ENCODE measurements at places on chromosomes 7 and 10. TPM values are rescaled to one million over a fixed set of nuclear protein-coding genes. Genes with fewer than 3 reads are reported as not detected.

DNA sequence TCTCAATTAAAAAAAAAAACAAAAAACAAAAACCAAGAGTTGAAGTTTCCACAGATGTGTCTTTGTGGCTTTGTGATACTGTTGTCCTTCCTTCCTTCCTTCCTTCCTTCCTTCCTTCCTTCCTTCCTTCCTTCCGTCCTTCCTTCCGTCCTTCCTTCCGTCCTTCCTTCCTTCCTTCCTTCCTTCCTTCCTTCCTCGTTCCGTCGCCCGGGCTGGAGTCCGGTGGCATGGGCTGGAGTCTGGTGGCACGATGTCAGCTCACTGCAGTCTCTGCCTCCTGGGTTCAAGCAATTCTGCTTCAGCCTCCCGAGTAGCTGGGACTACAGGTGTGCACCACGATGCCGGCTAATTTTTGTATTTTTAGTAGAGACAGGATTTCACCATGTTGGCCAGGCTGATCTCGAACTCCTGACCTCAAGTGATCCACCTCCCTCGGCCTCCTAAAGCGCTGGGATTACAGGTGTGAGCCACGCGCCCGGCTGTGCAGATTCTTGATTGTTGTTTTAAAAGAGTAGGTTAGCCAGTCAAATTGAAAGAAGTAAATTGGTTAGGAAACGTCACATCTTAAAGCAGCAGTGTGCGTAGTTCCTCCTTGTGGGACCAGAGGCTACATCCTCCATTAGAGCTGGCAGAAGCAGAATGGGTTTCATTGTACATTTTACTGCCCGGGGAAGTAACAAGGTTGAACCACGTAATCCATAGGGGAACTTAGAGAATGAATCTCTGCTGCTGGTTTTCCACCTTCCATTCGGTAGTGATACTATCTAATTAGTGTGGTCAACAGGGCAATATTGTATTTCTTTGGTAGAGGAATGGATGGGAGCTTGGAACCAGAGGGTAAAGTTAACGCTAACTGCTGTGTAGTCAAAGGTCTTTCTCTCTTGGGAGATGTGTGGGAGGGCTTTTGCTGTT lies 20.6 kb downstream of the DNAJB6 start:
- no peak for DNase-seq

Gene NKX1-2
- 0.05 TPM for total RNA-seq

- no peak for DNase-seq
These were observed 304.9 kb downstream of the CDC14C start for GRCh38 chr7:49229246-49229645.

DNA sequence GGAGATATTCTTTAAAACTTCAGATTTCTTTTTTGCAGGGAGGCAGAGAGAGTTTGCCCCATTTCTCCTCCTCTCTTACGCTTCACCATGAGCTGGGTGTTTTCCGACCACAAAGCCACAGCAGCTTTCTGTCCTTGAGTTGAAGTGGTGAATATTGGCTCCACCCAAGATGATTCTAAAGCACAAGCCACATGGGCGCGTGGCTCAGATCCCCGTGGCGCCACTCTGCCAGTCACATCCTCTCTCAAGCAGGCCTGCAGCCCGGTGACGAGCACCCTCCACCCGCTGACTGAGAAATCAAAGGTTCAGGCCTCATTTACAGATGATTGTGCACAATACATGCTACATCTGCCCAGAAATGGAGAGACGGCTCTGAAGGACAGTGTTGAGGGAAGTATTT lies 27.6 kb upstream of the RNF32 start:
- DNase-seq, result peak; percentile 34

- peak; percentile 67 for DNase-seq
These were observed 190.9 kb upstream of the LYZL2 start for GRCh38 chr10:30820261-30820991.

Gene MINDY4
- 2.5 TPM for total RNA-seq

Gene CPN1
- total RNA-seq, result not detected

Gene MACC1
- not detected for total RNA-seq

- peak; percentile 16 for DNase-seq
These were observed 122.2 kb downstream of the NPY start for GRCh38 chr7:24406053-24406788.

GRCh38 chr10:17452060-17452841 lies 2.1 kb downstream of the ST8SIA6 start:
- DNase-seq, result no peak

Gene ARHGAP19
- 11.1 TPM for total RNA-seq

Gene NPVF
- not detected for total RNA-seq

- peak; percentile 16 for DNase-seq
These were observed 170.2 kb downstream of the FAM107B start for GRCh38 chr10:14604181-14605142.

GRCh38 chr7:116551692-116552091 lies 26.9 kb downstream of the CAV1 start:
- DNase-seq, result no peak

Gene FAM24B
- total RNA-seq, result 7.9 TPM

Gene TMEM184A
- 1.5 TPM for total RNA-seq

DNA sequence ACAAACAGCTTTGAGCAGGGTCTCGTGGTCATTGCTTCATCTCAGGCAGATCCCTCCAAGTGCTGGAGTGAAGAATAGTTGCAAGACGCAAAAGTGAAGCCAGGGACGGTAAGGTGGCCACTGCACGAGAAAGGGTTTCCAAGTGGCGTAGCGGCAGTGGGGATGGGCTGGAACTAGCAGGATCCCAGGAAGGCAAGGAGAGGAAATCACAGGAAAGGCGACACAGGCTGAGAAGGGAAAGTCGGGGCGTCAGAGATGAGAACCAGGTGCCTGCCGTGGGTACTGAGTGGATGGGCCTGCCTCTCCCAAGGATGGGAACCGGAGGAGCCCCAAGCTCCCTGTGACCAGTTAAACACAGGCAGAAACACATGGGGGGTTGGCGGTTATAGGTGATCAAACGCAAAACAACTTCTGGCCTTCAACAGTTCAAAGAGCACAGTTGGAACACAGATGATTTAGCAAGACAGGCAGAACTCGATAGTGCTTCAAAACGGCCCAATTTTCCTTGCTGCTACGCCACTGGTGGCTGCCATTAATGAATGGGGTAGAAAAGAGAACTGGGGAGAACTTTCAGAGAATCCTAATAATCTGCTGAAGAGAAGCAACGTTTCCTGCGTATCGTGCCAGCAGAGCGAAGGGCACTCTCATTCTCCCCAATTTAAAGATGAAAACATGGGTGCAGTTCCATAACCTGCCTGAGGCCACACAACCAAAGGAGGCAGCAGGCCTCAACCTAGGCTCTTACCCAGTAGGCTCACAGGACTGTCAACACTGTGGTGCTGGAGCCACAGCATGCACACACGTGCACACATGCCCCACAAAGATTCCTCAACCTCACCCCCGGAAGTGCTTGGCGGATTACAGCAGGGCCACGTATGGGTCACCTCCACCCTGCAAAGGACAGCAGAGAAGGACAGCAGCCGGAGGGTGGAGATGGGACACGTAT lies 61.9 kb downstream of the MAD1L1 start:
- no peak for DNase-seq

Gene TMEM106B
- 27.5 TPM for total RNA-seq

- no peak for DNase-seq
These were observed 33.2 kb upstream of the MXI1 start for GRCh38 chr10:110174201-110174600.

- DNase-seq, result no peak
These were observed 412.8 kb upstream of the MTPN start for GRCh38 chr7:136389933-136390332.

DNA sequence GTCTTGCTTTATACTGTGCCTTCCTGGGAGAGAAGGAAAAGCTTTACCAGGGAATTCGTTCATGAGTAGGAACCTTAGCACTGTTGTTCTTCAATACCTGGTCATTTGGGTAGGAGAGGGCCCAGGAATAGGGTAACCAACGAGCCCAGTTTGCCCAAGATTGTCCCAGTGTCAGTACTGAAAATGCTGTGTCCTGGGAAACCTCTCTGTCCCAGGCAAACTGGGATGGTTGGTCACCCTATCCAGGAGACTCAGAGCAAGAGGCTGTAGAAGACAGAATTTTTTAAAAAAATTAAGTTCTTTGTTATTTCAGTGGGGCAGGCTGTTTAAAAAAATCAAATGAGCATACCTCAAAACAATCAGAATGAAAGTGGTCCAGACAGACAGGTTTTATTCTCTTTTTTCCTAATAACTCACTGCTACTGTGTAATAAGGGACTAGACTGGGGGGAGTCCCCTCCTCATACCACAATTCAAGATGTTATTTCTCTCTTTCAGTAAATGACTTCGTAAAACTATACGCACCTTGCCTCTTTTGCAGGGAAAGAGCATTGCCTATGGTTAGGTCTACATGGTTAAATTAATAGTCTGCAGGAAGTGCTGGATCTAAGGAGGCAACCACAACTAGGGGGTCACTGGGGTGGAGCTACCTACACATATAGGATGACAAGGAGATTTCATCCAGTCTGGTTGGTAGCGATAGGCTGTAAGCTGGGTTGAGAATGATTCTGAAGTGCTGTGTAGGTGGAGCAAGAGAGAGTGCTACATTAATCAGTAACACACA lies 41.1 kb upstream of the FAM133B start:
- no peak for DNase-seq

DNA sequence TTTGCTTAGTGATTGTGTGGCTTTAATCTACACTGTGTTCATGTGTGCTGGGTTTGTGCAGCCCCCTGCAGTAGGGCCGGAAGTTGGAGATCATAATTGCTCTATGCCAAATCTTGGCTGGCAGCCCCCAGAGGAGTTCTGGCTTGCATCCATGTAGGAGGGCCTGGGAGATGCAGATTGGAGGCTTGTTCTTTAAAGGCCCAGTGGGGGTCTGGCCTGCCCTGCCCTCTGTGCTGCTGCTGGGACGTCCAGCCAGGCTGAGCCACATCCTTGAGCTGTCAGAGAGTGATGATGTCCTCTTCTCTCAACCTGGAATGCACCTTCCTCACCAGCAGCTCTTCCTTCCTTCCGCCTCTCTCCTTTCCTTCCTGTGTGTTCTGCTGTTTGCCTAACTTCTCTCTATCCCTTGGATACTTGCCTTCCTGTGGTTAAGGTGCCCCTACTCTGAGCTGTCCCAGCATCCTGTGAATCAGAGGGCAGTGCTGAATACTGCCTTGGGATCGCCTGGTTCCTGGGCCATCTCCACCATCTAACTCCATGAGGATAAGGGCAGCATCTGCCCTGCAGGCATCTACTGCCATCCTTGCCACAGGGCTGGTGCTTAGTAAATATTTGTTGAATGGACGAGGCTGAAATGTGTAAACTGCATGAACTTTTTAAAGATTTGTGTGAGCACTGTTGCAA lies 30.2 kb downstream of the DOCK1 start:
- DNase-seq, result peak; percentile 91

- no peak for DNase-seq
These were observed 1289.7 kb upstream of the SORCS1 start for GRCh38 chr10:108454224-108454623.

DNA sequence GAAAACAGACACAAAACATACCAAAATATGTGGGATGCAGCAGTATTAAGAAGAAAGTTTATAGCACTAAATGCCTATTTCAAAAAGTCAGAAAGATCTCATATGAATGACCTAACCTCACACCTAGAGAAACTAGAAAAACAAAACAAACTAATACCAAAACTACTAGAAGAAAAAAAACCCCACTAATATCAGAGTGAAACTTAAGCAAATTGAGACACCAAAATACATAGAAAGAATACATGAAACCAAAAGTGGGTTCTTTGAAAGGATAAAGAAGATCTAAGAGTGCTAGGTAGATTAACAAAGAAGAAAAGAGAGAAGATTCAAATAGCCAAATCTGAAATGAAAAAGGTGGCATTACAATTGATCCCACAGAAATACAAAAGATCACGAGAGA lies 494.1 kb downstream of the SH2D4B start:
- DNase-seq, result no peak

DNA sequence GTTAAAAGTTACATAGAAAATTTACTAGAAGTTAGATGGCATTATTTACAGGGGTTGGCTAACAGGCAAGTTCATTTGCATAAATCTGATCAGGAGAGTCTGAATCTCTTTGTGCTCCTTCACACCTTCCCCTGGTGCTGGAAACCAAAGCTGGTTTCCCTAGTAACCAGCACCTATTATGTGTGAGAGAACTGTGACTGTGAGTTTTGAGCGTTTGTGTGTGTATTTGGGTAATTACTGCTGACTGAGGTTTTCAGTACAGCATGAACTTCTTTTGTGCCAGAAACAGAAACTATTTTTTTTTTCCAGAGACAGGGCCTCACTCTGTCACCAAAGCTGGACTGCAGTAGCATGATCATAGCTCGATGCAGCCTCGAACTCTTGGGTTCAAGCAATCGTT lies 10.3 kb upstream of the IFIT1B start:
- DNase-seq, result no peak

- DNase-seq, result no peak
These were observed 1.2 kb upstream of the TFR2 start for GRCh38 chr7:100642534-100642907.

Gene KAT6B
- total RNA-seq, result 7.1 TPM

DNA sequence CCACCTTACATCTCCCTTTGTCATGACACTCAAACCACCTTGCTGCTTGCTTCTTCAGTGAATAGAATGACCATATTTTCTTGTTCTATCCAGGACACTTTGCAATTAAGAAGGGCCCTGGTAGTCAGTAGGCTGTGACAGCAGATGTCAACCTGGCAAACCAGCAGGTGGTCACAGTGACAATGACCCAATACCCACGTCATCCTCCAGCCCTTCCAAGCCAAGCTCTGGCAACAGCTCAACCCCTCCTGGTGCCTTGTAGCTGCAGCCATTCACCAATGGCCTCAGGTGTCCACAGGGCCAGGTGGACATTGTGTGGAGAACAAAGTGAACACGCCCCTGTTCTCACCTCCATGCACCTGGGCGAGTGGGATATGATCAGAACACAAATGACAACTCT lies 87.6 kb upstream of the MACROH2A2 start:
- DNase-seq, result no peak

Gene OR2A12
- not detected for total RNA-seq

- DNase-seq, result no peak
These were observed 10.5 kb upstream of the TRIM24 start for GRCh38 chr7:138449580-138449979.

- no peak for DNase-seq
These were observed 215.7 kb downstream of the HTR7 start for GRCh38 chr10:90642136-90642535.

DNA sequence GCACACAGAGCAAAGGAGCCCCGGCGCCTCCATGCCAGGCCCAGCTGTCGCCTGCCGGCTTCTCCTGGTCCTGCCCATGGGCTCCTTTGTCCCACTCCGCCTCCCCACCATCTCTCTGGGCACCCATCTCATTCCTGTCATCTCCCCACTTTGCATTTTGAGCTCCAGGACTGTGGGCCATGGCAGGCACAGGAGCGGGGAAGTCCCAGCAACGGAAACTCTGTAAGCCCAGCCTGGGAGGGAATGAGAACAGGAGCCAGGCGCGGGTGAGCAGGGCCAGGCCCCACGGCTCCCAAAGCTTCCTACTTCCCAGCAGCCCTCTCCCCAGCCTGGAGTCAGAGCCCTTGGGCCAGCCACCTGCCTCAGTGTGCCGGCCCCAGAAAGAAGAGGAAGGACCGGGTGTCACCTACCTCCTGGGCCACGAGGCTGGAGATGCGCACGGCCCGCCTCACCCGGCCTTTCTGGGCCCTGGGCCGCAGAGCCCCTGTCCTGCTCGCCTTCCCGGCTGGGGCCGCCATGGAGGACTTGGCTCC lies 23.1 kb downstream of the KCNH2 start:
- no peak for DNase-seq

Data from HT1080 (cell line).